ENCODE measurements at places on chromosomes 7 and 10.

DNA sequence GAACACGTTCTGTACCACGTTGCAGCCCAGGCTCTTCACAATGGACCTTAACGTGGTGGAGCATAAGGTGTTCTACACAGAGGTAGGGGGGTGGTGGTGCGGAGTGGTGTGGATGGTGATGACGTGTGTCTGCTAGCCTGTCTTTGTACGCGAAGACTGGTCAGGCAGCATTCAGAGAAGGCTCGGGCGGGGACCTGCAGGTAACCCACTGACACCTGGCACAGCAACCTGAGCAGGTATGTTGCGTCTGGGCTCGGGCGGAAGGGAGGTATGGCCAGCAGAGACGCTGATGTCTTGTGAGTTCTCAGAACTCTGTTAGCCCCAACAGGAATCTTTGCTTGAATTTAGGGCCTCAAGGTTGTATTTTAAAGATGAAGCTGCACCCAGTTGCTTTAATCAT, 55.0 kb downstream of the TRRAP start:
- peaks cover 22% of the 10 kb centered on the region for H3K4me1 ChIP-seq
- no peak overlapping the region for H3K27ac ChIP-seq
- no peak overlapping the region for H3K4me3 ChIP-seq
- H3K27me3 ChIP-seq = no peaks in the 10 kb centered on the region
- no peak for DNase-seq

- no peaks in the 10 kb centered on the region for H3K27me3 ChIP-seq
- no peak overlapping the region for H3K27ac ChIP-seq
- DNase-seq = no peak
- no peaks in the 10 kb centered on the region for H3K36me3 ChIP-seq
These were observed 116.4 kb upstream of the MKI67 start for GRCh38 chr10:128242641-128243040.

DNA sequence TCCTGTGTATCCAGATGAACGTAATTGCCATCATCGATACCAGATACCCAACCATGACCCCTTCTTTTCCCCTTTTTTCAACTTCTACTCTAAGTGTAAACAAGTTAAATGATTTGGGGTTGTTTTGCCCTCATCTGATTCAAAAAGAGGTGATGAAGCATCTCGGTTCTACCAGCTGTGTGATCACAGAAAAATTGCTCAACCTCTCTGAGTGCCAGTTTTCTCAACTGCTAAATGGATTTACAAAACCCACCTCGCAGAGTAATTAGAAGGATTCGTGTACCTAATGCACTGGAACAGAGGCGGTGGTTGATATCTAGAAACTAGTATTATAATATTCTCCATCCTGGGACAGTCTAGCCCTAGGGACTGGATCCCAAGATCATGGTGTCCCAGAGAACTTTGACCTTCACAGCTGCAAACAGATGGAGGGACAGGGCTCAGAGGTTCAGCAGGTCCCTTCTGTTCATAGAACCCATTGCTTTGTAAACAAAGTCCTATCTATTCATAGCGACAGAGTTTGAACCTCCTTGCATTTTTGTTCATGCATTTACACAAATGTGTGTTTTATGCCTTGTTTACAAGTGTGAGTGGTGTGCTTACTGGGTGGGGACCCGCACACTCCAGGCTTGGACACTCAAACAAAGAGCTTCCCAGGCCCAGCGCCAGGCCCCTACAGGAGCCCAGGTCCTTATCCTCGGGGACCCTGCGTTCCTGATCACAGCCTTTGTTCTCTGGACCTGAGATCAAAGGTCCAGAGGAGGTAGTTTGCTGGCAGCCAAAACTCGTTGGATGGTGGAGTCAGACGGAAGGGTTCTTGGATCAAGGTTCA, 46.4 kb downstream of the CALML3 start:
- DNase-seq = no peak
- H3K4me3 ChIP-seq = no peak overlapping the region
- no peaks in the 10 kb centered on the region for H3K4me1 ChIP-seq
- H3K27me3 ChIP-seq = no peaks in the 10 kb centered on the region

DNA sequence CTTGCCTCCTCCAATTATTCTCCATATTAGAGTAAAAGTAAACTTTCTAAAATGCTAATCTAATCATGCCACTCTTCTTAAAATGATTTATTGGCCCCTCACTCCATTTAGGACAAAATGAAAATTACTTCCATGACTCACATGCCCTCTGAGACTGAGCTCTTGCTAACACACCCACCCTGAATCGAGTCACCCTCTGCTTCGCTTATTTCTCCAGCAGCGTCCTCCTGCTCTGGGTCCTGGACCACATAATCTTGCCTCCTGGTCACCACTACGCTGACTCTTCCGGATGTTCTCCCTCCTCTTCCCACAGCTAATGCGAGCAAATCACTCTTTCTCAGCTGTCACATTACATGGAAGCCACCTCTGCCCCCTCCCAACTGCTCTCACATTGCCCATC, 384.0 kb upstream of the FZD8 start:
- no peaks in the 10 kb centered on the region for H3K4me1 ChIP-seq
- H3K36me3 ChIP-seq = no peaks in the 10 kb centered on the region
- no peak for DNase-seq
- no peak overlapping the region for H3K27ac ChIP-seq
- H3K27me3 ChIP-seq = no peaks in the 10 kb centered on the region

GRCh38 chr10:12333380-12334185, 15.8 kb upstream of the CAMK1D start:
- H3K36me3 ChIP-seq = no peaks in the 10 kb centered on the region
- no peak overlapping the region for H3K27ac ChIP-seq
- H3K4me1 ChIP-seq = no peaks in the 10 kb centered on the region
- no peak overlapping the region for H3K4me3 ChIP-seq
- DNase-seq = no peak

- H3K27ac ChIP-seq = no peak overlapping the region
- DNase-seq = no peak
- no peak overlapping the region for H3K4me3 ChIP-seq
- H3K27me3 ChIP-seq = no peaks in the 10 kb centered on the region
These were observed 26.4 kb downstream of the CHST15 start for GRCh38 chr10:124066781-124067714.

GRCh38 chr10:35259769-35260397, 76.4 kb upstream of the CCNY start:
- no peak for DNase-seq
- H3K4me1 ChIP-seq = no peaks in the 10 kb centered on the region
- H3K36me3 ChIP-seq = no peaks in the 10 kb centered on the region
- no peaks in the 10 kb centered on the region for H3K27me3 ChIP-seq

DNA sequence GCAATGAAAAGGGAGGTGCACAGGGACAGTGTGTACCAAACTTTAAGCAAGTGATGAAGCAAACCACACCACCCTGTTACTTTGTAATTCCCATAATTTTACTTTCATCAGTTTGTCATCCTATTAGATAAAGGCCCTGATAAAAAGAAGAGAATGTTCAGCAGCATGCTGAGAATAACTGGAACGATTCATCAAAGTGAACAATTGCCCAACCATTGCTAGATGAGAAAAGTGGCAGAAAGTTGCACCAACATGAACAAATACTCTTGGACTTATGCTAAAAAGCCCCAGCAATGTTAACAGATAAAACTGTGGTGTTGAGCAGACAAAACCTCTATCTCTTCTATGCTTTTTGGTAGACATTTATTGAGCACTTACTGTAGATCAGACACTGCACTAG, 75.5 kb upstream of the PCGF5 start:
- H3K27me3 ChIP-seq = no peaks in the 10 kb centered on the region
- no peak for DNase-seq
- H3K4me1 ChIP-seq = no peaks in the 10 kb centered on the region
- H3K4me3 ChIP-seq = no peak overlapping the region
- no peaks in the 10 kb centered on the region for H3K36me3 ChIP-seq

DNA sequence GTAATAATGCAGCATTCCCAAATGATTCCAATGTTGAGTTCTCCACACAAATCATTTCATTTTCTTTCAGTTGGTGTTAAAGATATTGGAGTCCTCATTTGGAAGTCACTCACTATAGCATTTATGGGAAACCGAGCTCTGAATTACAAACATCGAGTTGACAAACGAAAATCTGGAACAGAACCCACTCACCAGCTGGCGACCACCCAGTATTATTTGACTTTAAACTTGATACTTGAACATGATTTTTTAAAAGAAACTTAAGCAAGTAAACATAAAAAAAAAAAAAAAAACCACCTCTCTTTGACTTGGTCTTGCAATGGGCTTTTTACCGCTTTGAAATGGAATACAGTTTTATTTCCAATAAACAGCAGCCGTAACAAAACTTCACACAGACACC, 576.6 kb upstream of the C7orf33 start:
- H3K27me3 ChIP-seq = no peaks in the 10 kb centered on the region
- no peak for DNase-seq
- H3K27ac ChIP-seq = no peak overlapping the region
- H3K4me3 ChIP-seq = no peak overlapping the region
- no peaks in the 10 kb centered on the region for H3K36me3 ChIP-seq
- H3K4me1 ChIP-seq = no peaks in the 10 kb centered on the region

DNA sequence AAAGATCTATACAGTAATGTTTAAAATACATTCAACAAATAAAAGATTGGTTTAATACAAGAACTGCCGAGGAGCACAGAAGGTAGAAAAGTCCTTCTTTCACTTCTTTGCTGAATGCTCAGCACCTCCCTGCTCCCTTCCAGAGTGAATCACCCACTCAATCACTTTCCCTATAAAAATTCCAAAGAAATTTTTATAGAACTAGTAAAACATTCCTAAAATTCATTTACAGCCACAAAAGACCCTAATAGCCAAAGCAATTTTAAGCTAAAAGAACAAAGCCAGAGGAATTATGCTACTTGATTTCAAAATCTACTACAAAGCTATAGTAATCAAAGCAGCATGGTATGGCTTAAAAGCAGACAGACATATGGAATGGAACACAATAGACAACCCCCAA, 320.9 kb downstream of the PCLO start:
- H3K27ac ChIP-seq = no peak overlapping the region
- DNase-seq = no peak
- H3K27me3 ChIP-seq = no peaks in the 10 kb centered on the region
- no peaks in the 10 kb centered on the region for H3K36me3 ChIP-seq

DNA sequence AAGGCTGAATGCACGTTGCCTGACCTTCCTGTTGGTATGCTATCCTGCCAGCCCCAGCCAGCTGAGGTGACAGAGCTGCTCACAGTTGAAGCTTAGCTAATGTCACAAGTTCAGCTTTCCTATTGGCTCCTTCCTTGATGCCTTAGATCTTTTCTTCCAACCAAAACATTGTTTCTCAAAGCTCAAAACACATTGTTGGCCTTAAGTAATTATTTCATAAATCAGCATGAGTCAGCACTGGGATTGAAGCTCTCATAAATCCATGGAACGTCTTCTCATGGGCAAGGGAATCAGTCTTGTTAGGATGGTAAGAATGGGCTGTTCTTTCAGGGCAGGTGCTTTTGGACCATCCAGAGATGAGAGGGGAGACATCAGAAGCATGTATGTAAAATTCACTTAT, 128.1 kb upstream of the SAMD8 start:
- DNase-seq = no peak
- H3K4me1 ChIP-seq = peaks cover under 1% of the 10 kb centered on the region
- no peaks in the 10 kb centered on the region for H3K36me3 ChIP-seq
- H3K27me3 ChIP-seq = no peaks in the 10 kb centered on the region
- no peak overlapping the region for H3K27ac ChIP-seq

- H3K4me3 ChIP-seq = no peak overlapping the region
- no peaks in the 10 kb centered on the region for H3K36me3 ChIP-seq
- no peaks in the 10 kb centered on the region for H3K4me1 ChIP-seq
- no peaks in the 10 kb centered on the region for H3K27me3 ChIP-seq
- H3K27ac ChIP-seq = no peak overlapping the region
- DNase-seq = no peak
These were observed 64.1 kb downstream of the SRI start for GRCh38 chr7:88155756-88156155.

GRCh38 chr7:81779706-81780105, 9.9 kb upstream of the HGF start:
- no peaks in the 10 kb centered on the region for H3K36me3 ChIP-seq
- no peak for DNase-seq

GRCh38 chr10:95820363-95820762, 64.4 kb downstream of the ENTPD1 start:
- no peaks in the 10 kb centered on the region for H3K27me3 ChIP-seq
- H3K4me1 ChIP-seq = no peaks in the 10 kb centered on the region
- no peak overlapping the region for H3K4me3 ChIP-seq
- no peak for DNase-seq
- H3K27ac ChIP-seq = no peak overlapping the region

DNA sequence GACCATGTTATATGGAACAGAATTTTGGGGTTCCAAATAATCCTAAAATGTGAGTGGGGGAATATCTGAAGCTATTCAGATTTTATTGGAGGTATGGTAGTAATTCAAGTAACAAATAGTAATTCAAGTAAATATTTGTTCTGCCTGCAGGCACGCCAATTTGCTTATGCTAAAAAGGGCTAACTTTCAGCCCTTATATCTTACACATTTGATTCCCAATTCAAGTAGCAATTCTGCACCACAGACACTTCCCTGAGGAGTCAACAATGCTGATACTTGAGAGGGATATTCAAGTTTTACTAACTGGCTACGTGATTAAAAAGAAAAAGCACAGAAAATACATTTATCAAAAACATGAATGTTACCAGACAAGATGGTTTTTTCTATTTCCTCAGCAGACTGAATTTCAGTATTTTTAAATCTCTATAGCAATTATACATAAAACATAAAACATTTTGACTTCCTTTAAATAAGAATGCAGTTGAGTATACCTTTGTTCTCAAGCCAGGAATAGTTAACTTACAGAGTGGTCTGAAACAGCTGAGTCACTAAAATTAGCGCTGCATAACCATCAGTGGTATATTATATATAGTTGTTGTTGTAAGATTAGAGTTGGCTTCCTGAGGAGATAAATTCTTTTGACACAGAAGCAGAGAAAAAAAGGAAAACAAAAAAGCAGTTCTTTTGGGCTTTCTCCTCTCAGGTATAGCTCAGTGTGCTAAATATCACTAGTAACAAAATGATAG, 33.9 kb downstream of the MTPN start:
- H3K36me3 ChIP-seq = peaks cover 6% of the 10 kb centered on the region
- no peak for DNase-seq
- H3K4me1 ChIP-seq = peaks cover 14% of the 10 kb centered on the region
- H3K4me3 ChIP-seq = no peak overlapping the region
- H3K27ac ChIP-seq = no peak overlapping the region

DNA sequence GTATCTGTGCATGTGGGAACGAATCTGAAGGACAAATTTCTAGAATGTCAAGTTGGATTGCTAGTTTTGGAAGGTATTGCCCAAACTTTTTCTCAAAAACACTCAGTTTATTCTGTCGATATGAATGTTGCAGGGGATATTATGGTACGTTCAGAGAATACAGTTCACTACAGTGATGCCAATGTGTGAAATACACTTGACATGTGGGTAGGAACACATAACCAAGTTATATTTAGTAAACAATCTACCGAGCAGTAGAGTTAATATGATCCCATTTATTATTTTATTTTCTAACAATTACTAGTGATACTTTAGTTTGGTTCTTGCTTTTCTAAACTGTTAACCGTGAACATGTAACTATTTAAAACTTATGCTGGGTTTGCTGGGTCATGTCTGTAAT, 37.4 kb downstream of the KIAA1217 start:
- H3K27me3 ChIP-seq = no peaks in the 10 kb centered on the region
- no peak overlapping the region for H3K27ac ChIP-seq
- H3K4me1 ChIP-seq = no peaks in the 10 kb centered on the region

- H3K4me3 ChIP-seq = no peak overlapping the region
- no peaks in the 10 kb centered on the region for H3K27me3 ChIP-seq
- no peak overlapping the region for H3K27ac ChIP-seq
- H3K36me3 ChIP-seq = no peaks in the 10 kb centered on the region
These were observed 35.6 kb downstream of the ANKRD16 start for GRCh38 chr10:5854131-5854475.
